ENCODE measurements at places on chromosomes 6 and 20.
A peak's percentile ranks its signal among the peaks of the same experiment; 100 is the strongest.

DNA sequence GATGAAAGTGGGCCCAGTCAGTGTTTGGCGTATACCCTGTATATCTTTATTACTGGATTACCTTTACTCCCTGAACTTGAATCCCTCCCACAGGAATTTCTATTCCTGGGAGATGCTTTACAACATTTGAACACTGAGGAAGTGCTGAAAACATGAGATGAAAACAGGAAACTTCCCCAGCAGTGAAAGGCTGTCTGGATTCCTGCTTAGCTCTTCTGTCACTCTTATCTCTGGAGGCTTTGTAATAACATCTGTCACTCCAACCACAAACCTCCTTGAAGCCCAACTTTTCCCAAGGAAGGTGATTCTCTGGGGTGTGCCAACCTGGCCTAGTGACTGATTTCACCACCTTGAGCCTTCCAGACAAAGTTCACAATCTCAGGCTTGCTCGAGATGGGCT lies 264.5 kb upstream of the BMP2 start:
- H3K4me3 ChIP-seq = no peak overlapping the region
- no peaks in the 10 kb centered on the region for H3K27me3 ChIP-seq
- H3K27ac ChIP-seq = no peak overlapping the region
- H3K36me3 ChIP-seq = no peaks in the 10 kb centered on the region
- H3K4me1 ChIP-seq = no peaks in the 10 kb centered on the region
- no peak for DNase-seq

DNA sequence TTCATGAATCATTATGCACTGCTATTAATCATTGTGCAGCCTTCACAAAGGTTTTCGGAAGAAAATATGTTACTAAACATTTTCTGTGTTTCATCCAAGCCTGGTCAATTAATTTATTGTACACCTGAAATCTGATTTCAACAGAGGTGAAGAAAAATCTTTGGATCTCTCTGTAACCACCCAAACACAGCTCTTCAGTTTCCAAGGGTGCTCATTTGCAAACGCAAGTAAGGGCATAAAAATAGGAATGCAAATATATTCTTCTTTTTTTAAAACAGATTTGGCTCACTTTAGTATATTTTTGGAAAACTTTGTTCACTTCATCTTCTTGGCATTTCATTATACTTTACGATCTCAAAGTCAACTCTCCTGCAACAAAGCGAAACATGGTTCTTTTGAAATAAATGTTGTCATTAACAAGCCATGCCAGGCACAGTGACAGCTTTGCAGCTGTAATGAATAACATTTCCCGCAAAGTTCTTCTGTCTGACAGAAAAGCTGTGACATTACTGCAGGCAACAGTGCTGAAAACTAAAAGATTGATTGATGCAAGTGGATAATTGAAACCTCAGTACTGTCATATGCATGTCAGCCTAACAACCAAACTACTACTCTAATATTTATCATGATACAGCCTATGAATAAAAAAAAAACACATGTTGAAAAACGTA lies 348.3 kb downstream of the FRK start:
- H3K36me3 ChIP-seq = no peaks in the 10 kb centered on the region
- no peaks in the 10 kb centered on the region for H3K4me1 ChIP-seq
- H3K4me3 ChIP-seq = no peak overlapping the region
- H3K27ac ChIP-seq = no peak overlapping the region
- no peaks in the 10 kb centered on the region for H3K27me3 ChIP-seq
- DNase-seq = no peak

DNA sequence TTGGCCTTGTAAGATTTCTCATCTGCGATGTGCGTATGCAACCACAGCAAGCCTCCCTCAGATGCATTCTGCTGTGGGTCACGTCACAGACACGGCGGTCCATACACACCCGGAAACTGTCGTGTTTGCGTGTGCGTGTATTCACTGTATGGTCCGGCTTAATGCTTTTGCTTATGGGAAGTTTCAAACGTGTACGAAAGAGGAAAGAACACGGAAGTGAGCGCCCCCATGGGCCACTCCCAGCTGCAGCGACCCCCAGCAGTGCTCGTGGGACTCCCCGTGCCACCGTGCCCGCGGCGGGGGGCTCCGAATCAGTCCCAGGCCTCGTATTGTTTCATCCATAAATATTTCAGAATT lies 10.2 kb downstream of the DLL1 start:
- no peak for DNase-seq
- no peaks in the 10 kb centered on the region for H3K36me3 ChIP-seq
- H3K4me1 ChIP-seq = peaks cover 23% of the 10 kb centered on the region
- H3K27me3 ChIP-seq = peaks cover 8% of the 10 kb centered on the region
- peak overlapping the region; percentile 80 for H3K4me3 ChIP-seq

- H3K27me3 ChIP-seq = no peaks in the 10 kb centered on the region
- H3K27ac ChIP-seq = no peak overlapping the region
- peaks cover 34% of the 10 kb centered on the region for H3K36me3 ChIP-seq
- no peaks in the 10 kb centered on the region for H3K4me1 ChIP-seq
- no peak overlapping the region for H3K4me3 ChIP-seq
- no peak for DNase-seq
Observed at GRCh38 chr6:38284802-38285394, 354.8 kb downstream of the BTBD9 start.

DNA sequence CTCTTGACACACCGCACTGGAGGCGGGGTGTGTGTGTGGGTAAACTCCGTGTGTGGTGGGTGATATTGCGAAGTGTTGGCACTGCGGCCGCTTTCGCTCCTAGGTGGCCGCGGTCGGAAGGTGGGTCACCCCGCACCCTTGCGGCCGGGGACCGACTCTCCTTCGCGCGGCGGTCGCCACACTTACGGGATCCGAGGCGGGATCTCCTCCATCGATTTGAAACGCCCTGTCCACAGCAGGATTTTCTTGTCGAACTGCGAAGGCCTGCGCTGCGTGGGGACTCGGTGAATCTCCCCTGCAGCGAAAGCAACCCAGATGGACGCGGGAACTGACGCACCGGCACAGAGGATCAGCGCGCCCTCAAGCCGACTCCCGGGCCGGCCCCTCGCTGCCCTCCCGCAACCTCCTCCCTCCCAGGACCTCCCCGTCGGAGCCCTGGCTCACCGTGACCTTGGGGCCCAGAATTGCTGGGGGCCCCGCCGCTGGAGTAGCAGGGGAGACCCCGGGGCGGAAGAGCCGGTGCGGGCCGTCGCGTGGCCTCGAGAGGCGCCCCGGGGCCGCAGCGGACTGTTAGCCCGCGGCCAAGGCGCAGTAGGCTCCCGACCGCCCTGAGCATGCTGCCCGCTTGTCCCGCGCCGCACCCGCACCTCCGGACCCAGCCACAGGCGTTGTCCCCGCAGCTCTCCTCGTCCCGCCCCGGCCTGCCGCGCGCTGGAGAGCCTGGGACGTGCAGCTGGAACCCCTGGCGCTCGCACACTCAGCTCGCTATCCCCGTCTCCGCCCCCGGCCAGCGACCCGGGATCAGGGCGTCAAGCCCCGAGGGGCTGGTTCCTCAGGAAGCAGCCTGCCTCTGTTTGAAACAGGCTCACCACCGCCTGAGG lies at the start of gene FAM162B:
Gene FAM162B (minus strand): TSS at position 759 of the 881 bp plus-strand sequence. CDS start 143 bp downstream, at position 616.
- no peak within 1 kb of the TSS for H3K27ac ChIP-seq
- no peaks in the 10 kb centered on the region for H3K36me3 ChIP-seq
- peaks cover 10% of the 10 kb centered on the region for H3K4me1 ChIP-seq
- no peak for DNase-seq
